ENCODE measurements at places on chromosomes 1 and 21. TPM values are rescaled to one million over a fixed set of nuclear protein-coding genes. Genes with fewer than 3 reads are reported as not detected.

GRCh38 chr21:35333831-35334618 lies 284.9 kb upstream of the RUNX1 start:
- no peak for DNase-seq

- DNase-seq, result no peak
Observed at GRCh38 chr1:40258445-40258769, 371 bp downstream of the ZMPSTE24 start.

GRCh38 chr1:27782950-27783349 lies 9.9 kb downstream of the STX12 start:
- no peak for DNase-seq

DNA sequence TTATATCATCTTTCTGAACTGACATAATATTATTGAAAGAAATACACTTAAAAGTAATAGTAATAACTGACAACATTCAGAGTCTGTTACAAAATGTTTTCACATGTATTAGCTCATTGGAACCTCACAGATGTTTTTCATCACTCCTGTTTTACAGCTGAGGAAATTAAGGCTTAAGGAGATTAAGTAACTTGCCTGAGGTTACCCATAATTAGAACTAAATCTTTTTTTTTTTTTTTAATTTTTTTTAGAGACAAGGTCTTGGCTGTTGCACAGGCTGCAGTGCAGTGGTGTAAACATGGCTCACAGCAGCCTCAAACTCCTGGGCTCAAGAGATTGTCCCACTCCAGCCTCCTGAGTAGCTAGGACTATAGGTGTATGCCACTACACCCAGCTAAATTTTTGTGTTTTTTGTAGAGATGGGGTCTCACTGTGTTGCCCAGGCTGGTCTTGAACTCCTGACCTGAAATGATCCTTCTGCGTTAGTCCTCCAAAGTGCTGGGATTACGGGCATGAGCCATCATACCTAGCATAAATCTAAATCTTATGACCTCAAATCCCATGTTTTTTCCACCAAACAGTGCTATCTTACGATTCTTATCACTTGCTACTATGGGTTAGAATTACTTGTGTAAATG lies 64.7 kb upstream of the MACF1 start:
- DNase-seq, result no peak

DNA sequence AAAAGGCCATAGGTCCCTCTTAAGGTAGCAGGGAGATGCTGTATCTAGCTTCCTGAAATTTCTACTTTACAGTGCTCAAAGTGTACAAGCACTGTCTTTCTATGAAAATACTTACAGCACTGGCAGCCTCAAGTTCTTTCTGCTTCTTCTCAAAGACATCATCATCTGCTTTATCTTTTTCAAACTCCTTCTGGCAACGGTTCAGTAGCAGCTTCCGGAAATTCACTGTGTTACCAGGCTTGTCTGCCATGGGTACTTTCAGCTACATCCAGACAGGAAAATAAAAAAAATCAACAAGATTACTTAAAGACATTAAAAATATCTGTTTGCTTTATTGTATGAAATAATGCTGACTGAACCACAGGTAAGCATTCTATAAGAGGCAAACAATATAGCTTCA lies 77.9 kb upstream of the HP1BP3 start:
- no peak for DNase-seq

GRCh38 chr1:21331752-21332478 lies 41.7 kb upstream of the ECE1 start:
- no peak for DNase-seq

- no peak for DNase-seq
Observed at GRCh38 chr1:109950509-109950908, 34.1 kb upstream of the AHCYL1 start.

SCAF4 gene
- total RNA-seq, result 54.0 TPM

PIGR gene
- total RNA-seq, result 2.2 TPM

FMO2 gene
- total RNA-seq, result not detected

Data from WTC11 (cell line).